Spleen (tissue), 13 donors: ENCODE measurements at places on chromosomes 7 and 10. TPM values are rescaled to one million over a fixed set of nuclear protein-coding genes. Genes with fewer than 3 reads are reported as not detected.

The HERPUD2 gene
- total RNA-seq = 32.4 TPM

The PDK4 gene
- 85.2 TPM for total RNA-seq

The ARHGAP21 gene
- total RNA-seq = 60.9 TPM

- H3K36me3 ChIP-seq = no peaks in the 10 kb centered on the region
- H3K27ac ChIP-seq = no peak overlapping the region
- no peaks in the 10 kb centered on the region for H3K27me3 ChIP-seq
- H3K4me1 ChIP-seq = no peaks in the 10 kb centered on the region
- H3K4me3 ChIP-seq = no peak overlapping the region
- no peak for DNase-seq
Observed at GRCh38 chr7:40873248-40873647, 738.4 kb downstream of the SUGCT start.

- H3K4me1 ChIP-seq = no peaks in the 10 kb centered on the region
- H3K36me3 ChIP-seq = no peaks in the 10 kb centered on the region
- no peak overlapping the region for H3K4me3 ChIP-seq
- DNase-seq = no peak
- H3K27ac ChIP-seq = no peak overlapping the region
- H3K27me3 ChIP-seq = no peaks in the 10 kb centered on the region
Observed at GRCh38 chr7:51251290-51251689, 65.3 kb downstream of the COBL start.

DNA sequence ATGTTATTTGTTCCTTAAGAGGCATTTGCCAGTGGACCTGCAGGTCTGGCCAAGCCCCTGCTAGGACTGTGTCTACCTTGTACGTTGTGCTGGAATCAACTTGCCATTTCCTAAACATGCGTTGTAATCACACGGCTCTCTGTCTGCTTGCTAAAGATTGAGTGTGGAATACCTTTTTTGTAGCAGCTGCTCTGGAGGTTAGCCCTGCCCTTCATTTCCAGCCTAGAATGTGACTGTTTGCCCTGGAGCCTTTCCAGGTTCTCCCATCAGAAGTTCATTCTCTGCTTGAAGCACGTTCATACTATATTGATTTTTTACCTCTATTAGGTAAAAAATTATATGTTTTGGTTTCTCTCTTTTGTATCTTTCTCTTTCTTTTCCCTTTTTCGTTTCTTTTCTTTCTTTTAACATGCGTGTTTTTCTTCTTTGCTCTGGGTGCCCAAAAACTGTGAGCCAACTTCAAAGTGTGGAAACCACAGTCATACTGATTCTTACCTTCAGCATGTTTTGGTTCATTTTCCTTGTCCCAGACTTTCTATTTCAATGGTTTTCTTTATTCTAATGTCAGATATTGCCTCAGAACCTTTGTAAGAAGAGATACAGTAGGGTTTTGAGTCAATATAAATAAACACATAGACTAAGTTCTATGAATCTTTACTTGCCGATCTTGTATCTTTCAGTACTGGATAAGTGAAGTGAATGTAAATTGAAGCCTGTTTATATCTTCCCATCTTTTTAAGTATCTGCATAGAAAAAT is 111.9 kb upstream of the RPA3 start:
- H3K27ac ChIP-seq = no peak overlapping the region
- H3K36me3 ChIP-seq = no peaks in the 10 kb centered on the region
- no peak for DNase-seq
- H3K4me3 ChIP-seq = no peak overlapping the region

- no peaks in the 10 kb centered on the region for H3K27me3 ChIP-seq
- no peaks in the 10 kb centered on the region for H3K4me1 ChIP-seq
- no peak for DNase-seq
- no peaks in the 10 kb centered on the region for H3K36me3 ChIP-seq
- H3K27ac ChIP-seq = no peak overlapping the region
Observed at GRCh38 chr7:47069385-47070076, 512.4 kb downstream of the TNS3 start.

- no peaks in the 10 kb centered on the region for H3K4me1 ChIP-seq
- H3K27ac ChIP-seq = no peak overlapping the region
- H3K4me3 ChIP-seq = no peak overlapping the region
- no peaks in the 10 kb centered on the region for H3K27me3 ChIP-seq
- DNase-seq = no peak
- H3K36me3 ChIP-seq = no peaks in the 10 kb centered on the region
Observed at GRCh38 chr10:74207691-74208480, 56.9 kb downstream of the ADK start.

GRCh38 chr7:130419658-130420057 is 21.2 kb downstream of the CEP41 start:
- H3K4me1 ChIP-seq = no peaks in the 10 kb centered on the region
- H3K27me3 ChIP-seq = no peaks in the 10 kb centered on the region
- no peak for DNase-seq
- H3K27ac ChIP-seq = no peak overlapping the region
- no peak overlapping the region for H3K4me3 ChIP-seq

GRCh38 chr7:101542527-101543241 is 86.4 kb downstream of the MYL10 start:
- H3K4me3 ChIP-seq = no peak overlapping the region
- DNase-seq = peak; percentile 85
- H3K36me3 ChIP-seq = no peaks in the 10 kb centered on the region
- no peak overlapping the region for H3K27ac ChIP-seq
- H3K4me1 ChIP-seq = peaks cover 12% of the 10 kb centered on the region

DNA sequence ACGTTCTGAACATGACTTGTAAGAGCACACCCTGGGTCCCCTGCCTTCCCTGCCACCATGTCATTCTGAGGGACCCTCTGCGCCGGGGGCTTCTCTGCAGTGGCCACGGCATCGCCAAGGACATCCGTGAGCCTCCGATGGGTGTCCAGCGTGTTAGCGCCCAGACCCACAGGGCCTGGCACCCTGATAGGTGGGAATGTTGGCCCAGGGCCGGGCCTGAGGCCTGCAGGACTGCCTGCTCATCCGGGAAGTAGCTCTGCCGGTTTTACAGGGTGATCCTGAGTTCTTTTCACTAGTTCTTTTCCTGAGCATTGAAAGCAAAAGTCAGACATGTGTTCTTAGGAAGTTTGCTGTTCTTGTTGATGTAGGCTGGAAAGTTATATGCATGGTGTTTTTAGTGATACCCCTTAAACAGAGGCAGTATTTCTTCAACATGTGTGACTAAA is 54.5 kb downstream of the WDR37 start:
- H3K27me3 ChIP-seq = no peaks in the 10 kb centered on the region
- peaks cover 4% of the 10 kb centered on the region for H3K4me1 ChIP-seq
- peak overlapping the region; percentile 73 for H3K27ac ChIP-seq

- H3K27me3 ChIP-seq = no peaks in the 10 kb centered on the region
- H3K4me3 ChIP-seq = no peak overlapping the region
- no peaks in the 10 kb centered on the region for H3K4me1 ChIP-seq
- no peak for DNase-seq
Observed at GRCh38 chr7:151068069-151068773, 8.8 kb downstream of the SLC4A2 start.

DNA sequence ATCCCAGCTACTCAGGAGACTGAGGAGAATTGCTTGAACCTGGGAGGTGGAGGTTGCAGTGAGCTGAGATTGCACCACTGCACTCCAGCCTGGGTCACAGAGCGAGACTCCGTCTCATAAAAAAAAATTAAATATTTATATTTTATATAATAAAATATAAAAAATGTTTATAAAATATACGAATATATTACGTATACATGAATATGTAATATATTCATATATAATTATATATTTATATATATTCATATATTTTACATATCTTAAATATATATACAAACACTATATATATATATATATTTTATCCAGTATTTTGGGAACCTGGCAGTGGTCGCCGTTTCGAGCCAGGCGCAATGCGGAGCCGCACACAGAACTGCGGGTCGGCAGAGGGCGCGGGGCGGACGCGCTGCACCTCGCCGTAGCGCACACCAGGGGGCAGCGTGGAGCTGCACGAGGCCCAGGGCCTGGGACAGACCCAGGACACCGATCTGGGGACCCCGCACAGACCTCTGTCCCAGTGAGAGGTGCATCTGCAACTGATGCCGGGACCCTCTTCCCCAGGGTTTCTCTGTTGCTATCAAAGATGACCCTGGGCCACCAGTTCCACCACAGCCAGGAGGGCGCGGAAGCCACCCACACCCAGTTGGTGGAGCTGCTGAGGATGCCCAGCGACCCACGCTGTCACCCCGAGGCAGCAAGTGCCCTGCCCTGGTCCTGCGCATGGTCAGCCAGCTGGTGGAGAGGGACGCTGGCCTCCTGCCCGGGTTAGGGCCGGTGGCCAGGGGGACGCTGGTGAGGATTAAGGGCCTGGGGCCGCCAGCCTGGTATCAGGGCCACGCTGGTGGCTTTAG is 22.7 kb downstream of the AP5Z1 start:
- H3K36me3 ChIP-seq = no peaks in the 10 kb centered on the region
- H3K4me3 ChIP-seq = no peak overlapping the region
- DNase-seq = peak; percentile 90

DNA sequence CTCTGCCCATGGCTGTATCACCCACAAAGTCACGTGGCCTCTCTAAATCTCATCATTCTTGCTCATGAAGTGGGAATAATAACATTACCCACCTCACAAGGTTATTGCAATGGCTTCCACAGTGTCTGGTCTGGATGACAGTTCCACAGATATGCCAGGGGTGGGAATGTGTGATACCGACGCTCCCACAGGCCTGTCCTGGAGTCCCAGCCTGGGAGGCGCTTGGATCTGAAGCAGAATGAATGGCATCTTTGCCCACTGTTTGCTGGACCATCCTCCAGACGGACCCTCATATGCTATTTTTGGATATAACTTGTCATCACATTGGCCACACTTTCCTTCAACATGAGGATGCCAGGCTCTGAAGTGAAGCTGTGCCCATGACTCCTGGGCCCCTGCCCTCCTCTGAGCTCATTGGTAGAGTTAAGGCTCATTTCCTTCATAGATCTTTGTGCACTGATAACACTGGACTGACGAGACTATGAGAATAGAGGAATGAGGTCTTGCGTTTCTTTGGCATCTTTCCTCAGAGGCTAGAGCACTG is 279.8 kb upstream of the ZNF32 start:
- H3K4me1 ChIP-seq = no peaks in the 10 kb centered on the region
- no peaks in the 10 kb centered on the region for H3K27me3 ChIP-seq
- no peak overlapping the region for H3K27ac ChIP-seq
- H3K4me3 ChIP-seq = no peak overlapping the region
- DNase-seq = no peak

DNA sequence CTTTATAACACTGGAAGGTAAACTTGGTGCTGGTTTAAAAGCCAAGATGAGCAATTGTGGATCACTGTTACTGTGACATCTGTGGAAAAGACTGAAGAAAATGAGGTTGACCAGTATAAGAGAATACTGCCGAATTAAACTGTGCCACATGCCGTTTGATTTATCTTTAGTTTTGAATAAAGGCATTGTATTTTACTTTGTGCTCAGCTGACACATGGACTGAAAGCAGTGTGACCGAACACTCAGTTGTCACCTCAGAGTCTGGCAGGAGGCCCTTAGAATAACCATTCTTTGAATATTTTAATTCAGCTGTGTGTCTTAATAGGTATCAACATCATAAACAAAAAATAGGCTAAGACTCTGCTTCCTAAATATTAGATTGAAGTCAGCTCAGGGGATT is 133.7 kb upstream of the GJD4 start:
- H3K4me1 ChIP-seq = peaks cover 18% of the 10 kb centered on the region
- no peaks in the 10 kb centered on the region for H3K36me3 ChIP-seq
- no peaks in the 10 kb centered on the region for H3K27me3 ChIP-seq
- no peak overlapping the region for H3K4me3 ChIP-seq
- no peak overlapping the region for H3K27ac ChIP-seq

DNA sequence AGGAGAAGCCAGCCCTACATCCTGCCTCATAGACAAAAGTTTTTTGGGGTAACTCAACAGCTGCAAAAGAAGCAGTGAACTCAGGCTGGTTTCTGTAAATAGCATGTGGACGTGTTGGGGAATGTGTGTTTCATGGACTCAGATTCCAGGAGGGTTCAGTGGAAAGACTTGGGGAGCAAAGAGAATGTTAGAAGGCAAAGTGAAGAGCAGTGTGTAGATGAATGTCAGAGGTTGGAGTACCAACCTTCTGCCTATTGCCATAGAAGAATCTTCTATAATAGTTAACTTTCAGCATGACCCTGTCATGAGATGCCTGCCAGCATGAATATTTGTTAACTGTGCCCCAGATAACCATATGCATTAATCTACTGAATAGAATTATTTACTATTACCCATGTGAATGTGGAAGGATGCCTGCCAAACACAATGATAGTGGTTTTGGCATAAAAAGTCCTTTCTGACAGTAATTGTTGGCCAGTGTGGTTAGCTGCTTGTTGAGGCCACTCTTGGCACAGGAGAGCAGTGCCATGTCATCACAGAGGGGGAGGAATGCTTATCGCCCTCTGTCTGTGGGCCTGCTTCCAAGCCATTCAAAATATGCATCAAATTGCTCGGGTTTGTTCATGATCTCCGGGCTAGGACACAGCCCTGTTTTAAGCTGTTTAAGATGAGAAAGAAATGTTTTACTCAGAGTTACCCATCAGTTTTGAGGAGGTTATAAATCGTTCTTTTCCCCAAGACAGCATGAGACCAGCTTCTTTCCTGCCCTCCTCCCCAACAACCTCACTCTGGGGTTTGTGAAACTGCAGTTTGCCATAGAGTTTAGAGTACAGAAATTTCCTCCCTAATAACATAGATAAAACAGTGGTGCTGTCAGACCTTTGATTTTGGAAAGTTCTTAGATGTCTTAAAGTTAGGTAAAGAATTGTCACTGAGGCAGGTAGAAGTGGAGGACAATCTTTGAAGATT is 165.3 kb downstream of the WNT2 start:
- H3K27ac ChIP-seq = peak overlapping the region; percentile 20
- no peak for DNase-seq
- H3K4me1 ChIP-seq = no peaks in the 10 kb centered on the region
- no peaks in the 10 kb centered on the region for H3K27me3 ChIP-seq
